ENCODE measurements at places on chromosomes 1 and 21.

DNA sequence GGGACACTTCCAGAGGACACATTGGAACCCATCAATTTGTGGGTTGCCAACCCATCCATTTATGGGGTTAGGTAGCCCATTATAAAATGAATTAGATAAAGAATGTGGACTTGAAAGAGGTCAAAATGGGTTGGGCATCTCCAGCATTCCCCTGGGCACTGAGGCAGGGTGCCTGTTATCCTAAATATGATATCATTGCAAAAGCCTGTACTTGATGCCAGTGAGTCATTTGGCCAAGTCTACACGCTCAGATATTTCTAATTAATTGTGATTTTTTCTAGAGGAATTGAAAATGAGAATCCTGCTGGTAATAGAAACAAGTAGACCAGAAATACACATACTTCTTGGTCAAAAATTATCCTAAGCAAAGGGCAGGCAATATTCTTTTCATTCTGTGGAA is 21.9 kb upstream of the NBL1 start:
- no peak for DNase-seq

- no peak for DNase-seq
Observed at GRCh38 chr1:167291539-167292185, 71.0 kb downstream of the POU2F1 start.

DNA sequence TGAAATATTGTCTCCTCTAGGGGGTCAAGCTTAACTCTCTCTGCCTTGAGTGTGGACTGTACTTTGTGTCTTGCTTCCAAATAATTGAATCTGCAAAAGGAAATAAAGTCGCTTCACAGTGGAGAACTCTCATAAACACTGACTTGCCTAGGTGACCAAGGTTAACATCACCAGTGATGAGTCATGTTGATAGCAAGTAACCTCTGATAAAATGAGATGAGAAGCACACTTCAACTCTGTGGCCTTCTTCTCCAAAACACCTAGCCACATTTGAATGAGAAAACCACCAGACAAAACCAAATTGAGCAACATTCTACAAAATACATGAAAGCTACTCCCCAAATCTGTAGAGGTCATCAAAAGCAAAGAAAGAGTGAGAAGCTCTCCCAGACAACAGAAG is 37.6 kb downstream of the PDE4B start:
- DNase-seq, result no peak

- DNase-seq, result no peak
Observed at GRCh38 chr1:109631513-109632505, 12.2 kb downstream of the AMPD2 start.

DNA sequence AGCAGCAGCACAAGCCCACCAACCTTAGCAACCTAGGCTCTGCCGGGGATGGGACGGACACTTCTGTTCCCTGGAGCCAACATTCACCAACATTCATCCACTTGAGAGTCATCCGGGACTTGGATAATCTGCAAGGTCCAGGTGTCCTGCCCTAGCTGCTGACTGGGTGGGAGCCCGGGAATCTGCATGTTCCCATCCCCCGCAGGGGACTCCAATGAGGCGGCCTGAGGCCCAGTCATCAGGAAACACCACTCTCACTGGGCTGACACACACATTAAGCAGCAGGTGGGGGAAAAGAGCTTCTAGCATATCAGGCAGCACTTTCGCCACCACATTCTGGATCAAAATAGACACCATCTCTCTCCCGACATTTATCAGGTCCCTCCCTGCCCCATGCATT is 38.4 kb upstream of the CCSAP start:
- DNase-seq, result no peak

DNA sequence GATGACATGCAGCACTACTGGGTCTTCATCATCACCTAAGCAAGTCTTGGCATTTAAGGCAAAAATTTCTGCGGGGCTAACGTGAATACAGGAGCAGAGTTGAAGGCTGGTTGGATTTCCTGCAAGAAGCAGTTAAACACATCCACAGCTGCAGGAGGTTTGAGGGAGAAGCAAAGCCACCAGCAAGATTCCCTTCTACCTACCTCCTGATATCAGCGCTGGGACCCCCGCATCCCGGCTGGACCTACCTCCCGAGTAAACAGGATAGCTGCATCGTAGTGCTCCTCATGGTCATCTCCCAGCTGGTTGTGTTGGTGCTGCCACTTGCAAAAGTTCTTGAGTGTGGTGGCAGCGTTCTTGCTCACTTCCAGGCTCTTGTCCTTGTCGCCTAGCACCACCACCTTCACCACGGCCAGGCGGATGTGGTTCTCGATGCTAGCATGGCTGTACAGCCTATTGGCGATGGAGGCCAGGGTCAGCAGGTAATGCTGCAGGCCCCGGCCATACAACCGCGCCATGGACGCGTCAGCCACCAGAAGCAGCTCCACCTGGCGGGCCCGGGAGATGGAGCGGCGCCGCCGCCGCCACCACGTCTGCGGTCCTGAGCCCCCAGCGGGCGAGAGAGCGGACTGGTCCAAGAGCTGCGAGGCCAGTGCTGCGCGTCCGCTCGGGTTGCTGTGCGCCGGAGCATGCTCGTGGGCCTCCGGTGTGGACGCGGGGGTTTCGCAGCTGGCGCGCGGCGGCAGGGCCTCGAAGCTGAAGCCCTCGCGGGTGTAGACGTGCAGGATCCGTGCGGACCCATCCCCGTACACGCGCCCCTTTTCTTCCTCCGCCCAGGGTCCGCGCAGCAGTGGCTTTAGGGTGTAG is 1.6 kb downstream of the ADAMTS5 start:
- DNase-seq, result no peak

GRCh38 chr1:85049735-85050166 is 1.5 kb upstream of the MCOLN3 start:
- no peak for DNase-seq

DNA sequence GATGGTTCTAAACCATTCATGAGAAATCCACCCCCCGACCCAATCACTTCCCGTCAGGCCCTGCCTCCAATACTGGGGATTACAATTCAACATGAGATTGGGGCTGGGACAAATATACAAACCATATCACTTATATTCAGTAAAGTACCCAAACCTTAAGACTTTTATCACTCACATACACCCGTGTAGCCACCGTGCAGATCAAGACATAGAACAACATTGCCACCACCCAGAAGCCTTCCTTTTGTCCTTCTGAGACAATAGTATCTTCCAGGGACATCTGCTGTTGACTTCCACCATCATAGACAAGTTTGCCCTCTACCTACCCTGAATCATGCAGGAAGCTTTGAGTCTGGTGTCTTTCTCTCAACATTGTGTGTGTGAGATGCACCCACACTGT is 37.5 kb downstream of the CLIC6 start:
- no peak for DNase-seq

DNA sequence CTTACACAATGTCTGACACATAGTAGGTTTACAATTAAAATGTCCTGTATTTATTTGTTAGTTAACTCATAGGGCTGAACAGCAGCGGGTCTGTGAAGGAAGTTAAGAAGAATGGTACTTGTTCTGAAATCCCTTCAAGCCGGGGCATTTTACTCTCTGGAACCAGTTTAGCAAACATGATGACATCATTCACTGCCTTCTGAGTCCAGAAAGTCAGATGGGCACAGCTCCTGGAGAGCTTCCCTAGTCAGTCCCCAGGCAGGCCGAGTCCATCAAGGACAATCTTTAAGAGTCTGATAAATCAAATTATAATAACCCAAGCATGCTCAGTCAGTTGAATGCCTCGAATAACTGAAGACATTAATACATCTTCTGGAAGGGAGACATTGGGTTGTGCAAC is 125.4 kb upstream of the DAB1 start:
- no peak for DNase-seq

DNA sequence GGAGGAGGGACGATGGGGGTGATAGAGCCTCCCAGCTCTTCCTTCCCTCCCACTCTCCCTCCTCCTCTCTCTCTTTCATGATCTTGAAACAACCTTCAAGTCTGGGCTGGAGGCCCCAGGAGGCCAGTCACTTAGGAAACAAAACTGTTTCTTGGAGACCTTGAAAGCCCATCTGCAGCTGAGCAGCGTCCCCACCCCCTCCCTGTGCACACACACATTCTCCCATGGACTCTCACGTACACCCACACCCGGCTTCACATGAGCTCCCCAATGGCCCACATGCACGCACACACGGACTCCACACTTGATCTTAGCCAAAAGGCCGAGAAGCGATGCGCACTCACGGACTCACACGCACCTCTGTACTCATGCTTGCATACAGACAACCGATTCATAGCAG is 3.2 kb upstream of the ATP1A2 start:
- DNase-seq, result no peak

DNA sequence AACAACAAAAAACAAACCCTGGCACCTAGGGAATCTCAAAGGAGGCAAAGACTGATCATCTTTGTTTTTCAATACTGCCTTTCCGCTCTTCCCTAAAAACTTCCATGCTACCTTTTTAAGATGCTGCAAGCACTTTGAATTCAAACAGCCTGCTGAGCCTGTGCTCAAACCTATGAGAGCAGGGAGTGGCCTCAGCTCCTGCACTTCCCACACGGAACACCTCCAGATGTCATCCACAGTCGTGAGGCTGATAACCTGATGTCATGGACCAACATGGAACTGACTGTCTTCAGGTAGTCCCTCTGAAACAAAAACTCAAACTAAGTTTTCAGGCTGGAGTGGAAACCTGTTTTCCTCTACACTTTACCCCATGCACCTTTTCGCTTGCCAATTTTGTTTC is 46.8 kb downstream of the DESI2 start:
- DNase-seq, result no peak

DNA sequence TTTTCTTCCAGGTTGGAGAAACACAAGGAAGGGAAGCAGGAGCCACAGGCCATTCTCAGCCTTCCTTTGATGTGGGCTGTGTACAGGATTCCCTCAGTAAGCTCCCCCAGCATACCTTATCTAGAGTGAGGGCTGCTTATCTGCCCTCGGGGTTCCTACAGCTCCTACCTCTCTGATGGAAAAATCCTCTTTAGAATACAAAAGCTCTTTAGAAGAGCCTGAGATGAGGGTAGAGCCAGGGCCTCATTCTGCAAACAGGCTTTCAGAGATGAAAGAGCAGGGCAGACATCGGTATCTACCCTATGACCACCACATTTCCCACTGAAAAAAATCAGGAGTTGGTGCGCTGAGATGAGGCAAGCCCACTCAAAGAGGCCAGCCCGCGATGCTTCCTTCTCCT is 85.1 kb downstream of the PLPP3 start:
- no peak for DNase-seq

DNA sequence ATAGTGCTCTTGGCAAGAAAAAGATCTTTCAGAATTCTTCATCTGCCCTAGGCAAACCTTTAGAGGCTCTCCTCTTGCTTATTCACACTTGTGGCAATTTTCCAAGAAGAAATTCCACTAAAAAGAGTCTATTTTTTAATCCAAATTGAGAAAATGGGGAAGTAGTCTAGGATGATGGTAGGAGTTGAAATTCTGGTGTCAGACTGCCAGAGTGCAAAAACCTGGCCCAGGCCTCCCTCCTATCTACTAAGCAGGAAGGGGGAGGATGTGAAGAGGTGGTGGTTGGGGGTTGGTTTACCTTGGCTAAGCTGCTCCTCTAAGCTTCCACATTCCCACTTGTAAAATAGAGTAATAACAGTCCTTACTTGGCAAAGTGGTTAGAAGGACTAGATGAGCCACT is 120.6 kb upstream of the KCNJ15 start:
- DNase-seq, result no peak

GRCh38 chr1:112923234-112923958 is 32.6 kb downstream of the SLC16A1 start:
- DNase-seq, result no peak

DNA sequence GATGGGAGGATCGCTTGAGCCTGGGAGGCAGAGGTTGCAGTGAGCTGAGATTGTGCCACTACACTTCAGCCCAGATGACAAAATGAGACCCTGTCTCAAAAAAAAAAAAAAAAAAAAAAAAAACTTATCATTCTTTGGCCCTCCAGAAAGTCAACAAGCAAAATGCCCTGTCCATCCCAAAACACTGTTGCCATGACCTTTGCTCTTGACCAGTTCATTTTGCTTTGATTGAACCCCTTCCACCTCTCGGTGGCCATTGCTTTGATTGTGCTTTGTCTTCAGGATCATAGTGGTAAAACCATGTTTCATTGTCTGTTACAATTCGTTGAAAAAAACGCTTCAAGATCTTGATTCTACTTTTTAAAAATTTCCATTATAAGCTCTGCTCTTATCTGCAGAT is 8.5 kb upstream of the SYPL2 start:
- DNase-seq, result no peak

DNA sequence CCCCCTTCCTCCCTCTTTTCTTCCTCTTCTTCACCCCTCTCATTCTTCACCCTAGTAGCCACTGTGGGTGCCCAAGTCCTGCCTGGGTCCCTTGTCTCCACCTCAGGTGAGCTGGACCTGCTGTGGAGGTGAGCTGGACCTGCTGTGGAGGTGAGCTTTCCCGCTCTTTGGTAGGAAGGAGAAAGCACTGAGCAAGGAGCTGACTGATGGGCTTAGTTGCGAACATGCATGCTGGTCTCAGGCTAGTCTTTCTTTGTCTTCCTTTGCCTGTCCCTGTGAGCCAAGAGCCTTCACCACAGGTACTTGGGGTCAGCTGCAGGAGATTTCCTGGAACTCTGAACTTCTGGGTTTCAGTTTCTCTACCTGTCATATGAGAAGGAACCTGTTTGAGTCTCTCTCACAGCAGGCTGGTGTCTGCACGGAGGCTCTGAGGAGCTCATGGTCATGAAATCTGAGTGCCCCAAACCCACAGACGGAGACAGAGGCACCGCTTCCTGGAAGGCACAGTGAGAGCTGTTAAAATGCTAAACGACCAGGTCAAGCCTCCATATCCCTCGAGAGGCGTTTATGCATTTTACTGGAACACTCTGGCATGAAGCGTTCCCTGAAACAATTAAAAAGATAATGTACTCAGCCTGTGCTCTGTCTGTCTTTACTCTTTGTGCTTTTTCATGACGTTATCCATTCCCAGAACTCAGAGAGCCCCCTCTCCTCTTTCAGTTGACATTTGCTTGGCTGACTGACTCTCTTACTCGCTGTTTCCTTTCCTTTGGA is 69.5 kb downstream of the RHOU start:
- no peak for DNase-seq

GRCh38 chr1:191892716-191893115 is 265.5 kb upstream of the RGS18 start:
- no peak for DNase-seq

DNA sequence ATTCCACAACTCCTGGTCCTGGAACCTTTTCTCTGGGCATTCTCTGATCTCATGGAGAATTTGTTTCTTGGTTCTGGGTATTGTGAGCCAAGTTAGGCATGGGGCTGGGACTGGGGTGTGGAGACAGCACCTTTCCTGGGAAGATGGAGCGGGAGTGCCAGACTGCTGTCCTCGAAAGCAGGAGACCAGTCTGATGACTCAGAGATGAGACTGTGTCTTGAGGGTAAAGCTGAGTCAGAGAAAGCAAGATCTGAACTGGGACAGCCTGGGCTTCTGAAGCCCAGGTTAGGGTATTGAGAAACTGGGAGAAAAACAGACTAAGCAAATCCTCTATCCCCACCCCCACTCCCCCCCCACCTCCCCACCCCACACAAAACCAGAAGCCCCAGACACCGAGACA is 2.2 kb upstream of the KANK4 start:
- peak; percentile 36 for DNase-seq

- no peak for DNase-seq
Observed at GRCh38 chr1:156433602-156434001, 64.6 kb downstream of the RHBG start.

GRCh38 chr21:44487831-44488230 is 32.5 kb downstream of the LRRC3 start:
- DNase-seq, result no peak

- no peak for DNase-seq
Observed at GRCh38 chr1:197731449-197731848, 43.8 kb downstream of the DENND1B start.

All from SW 1271 (cell line).